Aorta (tissue), 5 donors: ENCODE measurements at places on chromosomes 5 and 9. TPM values are rescaled to one million over a fixed set of nuclear protein-coding genes. Genes with fewer than 3 reads are reported as not detected.

Gene S100Z
- total RNA-seq: 0.68 TPM

Gene MEGF10
- 0.72 TPM for total RNA-seq

Gene CCDC152
- total RNA-seq: 1.4 TPM

Gene CMBL
- total RNA-seq: 20.2 TPM

Gene TRAPPC13
- total RNA-seq: 19.1 TPM

Gene STPG3
- total RNA-seq: not detected

Gene ANGPTL2
- 44.8 TPM for total RNA-seq

Gene CXCL14
- total RNA-seq: 219 TPM

Gene AJM1
- 6.1 TPM for total RNA-seq
